Activated CD4-positive, alpha-beta memory T cell treated with anti-CD3 and anti-CD28 coated beads for 36 hours (primary cell): ENCODE measurements at places on chromosomes 4 and X.

DNA sequence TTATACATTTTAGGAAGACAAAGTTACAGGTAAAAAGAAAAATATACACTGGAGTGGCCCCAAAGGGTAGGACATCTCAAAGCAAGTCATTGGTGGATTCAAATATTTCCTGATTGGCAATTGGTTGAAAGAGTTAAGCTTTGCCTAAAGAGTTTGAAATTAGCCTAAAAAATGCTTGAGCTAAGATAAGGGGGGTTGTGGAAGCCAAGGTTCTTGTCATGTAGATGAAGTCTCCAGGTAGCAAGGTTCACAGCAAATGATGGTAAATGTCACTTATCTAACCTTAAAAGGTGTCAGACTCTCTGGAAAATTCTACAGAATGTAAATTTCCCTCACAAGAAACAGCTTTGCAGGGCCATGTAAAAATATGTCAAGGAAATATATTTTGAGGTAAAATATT, 596.7 kb downstream of the FAT4 start:
- DNase-seq, result no peak

DNA sequence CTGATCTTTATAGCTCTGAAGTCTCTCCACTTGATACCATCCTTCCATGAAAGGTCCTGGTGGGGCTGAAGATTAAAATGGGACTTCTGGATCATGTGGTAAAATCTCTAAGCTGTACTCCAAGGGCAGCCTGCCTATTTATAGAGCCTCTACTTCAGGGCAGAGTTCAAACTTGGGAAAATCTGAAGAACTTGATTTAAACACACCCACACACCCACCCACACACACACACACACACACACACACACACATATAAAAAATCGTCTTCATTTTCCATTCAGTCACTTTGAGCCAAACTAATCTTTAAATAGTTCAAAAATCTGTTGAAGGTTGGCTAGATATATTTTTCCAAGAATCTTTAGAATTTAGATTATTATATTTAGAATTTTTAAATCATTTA, 234.9 kb upstream of the GPC4 start:
- DNase-seq, result no peak

DNA sequence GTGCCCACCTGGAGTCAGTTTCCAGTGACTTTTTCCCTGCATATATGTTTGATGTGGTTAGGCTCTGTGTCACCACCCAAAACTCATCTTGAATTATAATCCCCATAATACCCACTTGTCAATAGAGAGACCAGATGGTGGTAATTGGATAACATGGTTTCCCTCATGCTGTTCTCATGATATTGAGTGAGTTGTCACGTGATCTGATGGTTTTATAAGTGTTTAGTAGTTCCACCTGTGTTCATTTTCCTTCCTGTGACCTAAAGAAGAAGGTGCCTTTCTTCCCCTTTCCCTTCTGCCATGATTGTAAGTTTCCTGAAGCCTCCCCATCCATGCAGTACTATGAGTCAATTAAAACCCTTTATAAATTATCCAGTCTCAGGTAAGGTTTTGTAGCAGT, 740.9 kb downstream of the ARAP2 start:
- DNase-seq, result no peak

DNA sequence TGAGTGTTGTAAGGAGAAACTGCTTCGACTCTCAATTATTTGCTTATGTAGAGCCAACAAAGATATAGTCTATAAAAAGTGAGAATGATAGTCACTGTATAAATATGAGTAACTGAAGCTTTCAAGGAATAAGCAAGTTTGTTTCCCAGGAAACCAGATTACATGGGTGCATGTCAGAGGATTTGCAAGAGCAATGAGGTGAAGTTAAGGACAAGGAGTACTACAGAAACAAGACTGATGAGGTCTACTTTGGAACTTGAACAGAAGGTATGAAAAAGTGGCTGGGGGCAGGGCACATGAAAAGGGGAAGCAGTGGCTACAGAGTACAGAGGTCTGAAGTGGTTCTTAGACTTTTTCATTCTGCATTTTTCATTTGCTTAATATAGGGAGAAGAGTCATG, 321.0 kb upstream of the CXXC4 start:
- no peak for DNase-seq

- DNase-seq, result no peak
Measured at GRCh38 chrX:19761554-19762295, 125.7 kb downstream of the SH3KBP1 start.

DNA sequence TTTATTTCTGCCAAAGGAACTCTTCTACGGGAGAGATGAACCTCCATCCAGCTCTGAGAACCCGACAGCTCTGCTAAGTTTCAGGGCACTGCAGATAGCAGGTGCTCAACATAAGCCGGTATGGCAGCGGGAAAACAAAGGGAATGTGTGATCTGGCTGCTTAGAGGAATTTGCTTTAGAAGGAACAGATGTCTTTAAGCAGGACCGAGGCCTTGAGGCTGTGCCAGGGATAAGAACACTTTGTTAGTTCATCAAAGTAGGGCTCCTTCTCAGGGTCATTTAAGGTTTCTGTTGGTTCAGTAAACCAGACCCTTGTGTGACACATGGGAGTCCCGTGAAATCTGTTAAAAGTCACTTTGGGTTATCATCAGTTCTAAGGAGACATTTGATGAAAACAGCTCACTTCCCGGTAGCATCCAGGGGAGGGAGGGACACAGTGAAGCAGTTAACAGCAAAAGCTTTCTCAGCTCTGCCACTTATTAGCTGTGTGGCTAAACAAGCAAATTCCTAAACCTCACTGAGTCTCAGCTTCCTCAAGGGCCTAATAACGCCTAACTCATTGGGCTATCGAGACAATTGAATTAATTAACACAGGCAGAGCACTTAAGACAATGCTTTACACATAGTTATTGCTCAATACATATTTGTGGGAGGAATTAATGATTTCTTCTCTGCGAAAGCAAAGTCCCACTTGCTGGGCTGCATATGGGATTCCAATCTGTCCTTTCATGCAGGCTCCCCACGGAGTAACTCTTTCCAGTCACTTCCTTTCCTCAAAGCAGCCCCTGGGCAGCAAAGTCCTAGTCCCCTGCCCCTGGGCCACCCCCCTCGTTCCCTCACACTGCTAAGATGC, 2.9 kb upstream of the FTSJ1 start:
- DNase-seq, result no peak

DNA sequence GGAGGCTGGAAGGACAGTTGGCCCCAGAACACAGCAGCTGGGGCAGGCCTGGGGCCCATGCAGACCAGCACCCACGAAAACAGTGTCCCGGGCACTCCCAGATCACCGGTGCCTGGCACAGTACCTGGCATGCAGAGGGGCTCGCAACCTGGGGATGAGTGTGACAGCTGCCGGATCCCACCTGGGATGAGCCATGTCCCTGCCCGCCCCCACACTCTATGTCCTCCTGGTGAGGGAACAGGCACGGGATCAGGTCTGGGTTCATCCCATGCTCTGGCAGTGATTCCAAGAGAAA, 22.8 kb upstream of the PPP2R2C start:
- no peak for DNase-seq

DNA sequence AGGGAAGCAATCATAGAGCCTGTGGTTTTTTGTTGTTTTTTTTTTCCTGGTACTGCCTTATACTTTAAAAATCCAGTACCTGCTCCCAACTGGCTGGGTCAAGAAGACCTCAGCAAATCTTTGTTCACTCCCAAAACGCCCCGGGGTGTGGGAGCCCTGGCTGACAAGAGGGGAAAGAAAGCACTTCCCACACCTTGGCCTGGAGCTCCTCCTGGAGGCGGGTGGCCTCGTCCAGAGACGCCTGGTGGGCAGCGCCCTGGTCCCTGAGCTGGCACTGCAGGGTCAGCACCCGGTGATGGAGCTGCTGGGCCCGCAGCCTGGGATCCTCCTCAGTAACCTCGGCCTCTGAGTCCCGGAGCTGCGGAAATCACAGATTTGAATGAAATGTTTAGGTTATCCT, 38.2 kb downstream of the C4orf50 start:
- DNase-seq, result peak; percentile 24

- DNase-seq, result no peak
Measured at GRCh38 chr4:153215921-153216320, 11.7 kb downstream of the TRIM2 start.

GRCh38 chr4:79431839-79432238, 23.8 kb upstream of the GK2 start:
- DNase-seq, result no peak

GRCh38 chr4:38371391-38371851, 292.6 kb upstream of the KLF3 start:
- DNase-seq, result no peak

GRCh38 chr4:81723927-81724587, 252.3 kb upstream of the RASGEF1B start:
- DNase-seq, result no peak

- no peak for DNase-seq
Measured at GRCh38 chr4:15945516-15945915, 7.0 kb upstream of the FGFBP1 start.

GRCh38 chrX:53324803-53325202, 43.4 kb upstream of the IQSEC2 start:
- no peak for DNase-seq

- no peak for DNase-seq
Measured at GRCh38 chr4:74838746-74839370, 44.5 kb upstream of the BTC start.

- no peak for DNase-seq
Measured at GRCh38 chr4:36709991-36710390, 428.6 kb downstream of the DTHD1 start.

GRCh38 chr4:37535872-37536271, 150.3 kb downstream of the RELL1 start:
- DNase-seq, result no peak

DNA sequence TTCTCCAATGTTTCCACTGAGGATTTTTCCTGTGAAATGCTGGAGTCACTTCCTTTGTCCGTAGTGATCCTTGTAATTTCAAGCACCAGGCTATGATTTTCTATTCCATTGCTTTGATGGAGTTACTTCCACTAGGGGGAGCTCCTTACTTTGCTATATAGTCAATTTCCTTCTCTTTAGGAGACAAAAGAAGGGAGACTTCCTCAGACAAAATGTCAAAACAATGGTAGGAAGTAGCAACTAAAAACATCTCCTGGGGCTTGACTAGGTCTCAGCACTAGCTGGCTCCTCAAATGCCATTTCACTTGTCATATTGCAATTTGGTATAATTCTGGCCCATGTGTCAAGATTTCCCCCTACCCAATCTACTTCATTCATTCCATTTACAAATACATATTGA, 24.1 kb downstream of the ZCCHC12 start:
- DNase-seq, result no peak

DNA sequence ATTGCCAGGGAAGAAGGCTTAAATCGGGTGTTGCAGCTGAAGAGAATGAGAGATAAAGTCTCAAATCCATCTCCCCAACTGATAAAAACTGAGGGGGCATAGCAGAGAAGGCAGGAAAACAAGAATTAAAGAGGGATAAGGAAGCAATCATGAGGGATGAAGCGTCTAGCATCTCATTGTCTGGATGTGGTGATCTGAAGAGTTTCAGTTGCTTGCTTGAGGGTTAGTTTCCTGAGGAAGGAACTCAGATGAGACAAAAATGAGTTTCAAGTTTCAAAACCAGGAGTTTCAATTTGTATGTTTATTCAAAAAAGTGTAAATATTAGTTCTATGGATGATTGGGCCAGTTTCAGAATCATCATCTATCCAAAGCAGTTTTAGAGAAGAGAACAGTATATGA, 496.9 kb downstream of the RAB28 start:
- no peak for DNase-seq

- no peak for DNase-seq
Measured at GRCh38 chr4:7029212-7029611, 14.0 kb upstream of the TADA2B start.

- DNase-seq, result no peak
Measured at GRCh38 chr4:170137927-170138326, 48.2 kb upstream of the AADAT start.

GRCh38 chr4:53119680-53120079, 246.2 kb downstream of the SCFD2 start:
- DNase-seq, result no peak

- no peak for DNase-seq
Measured at GRCh38 chr4:181330654-181331201, 912.5 kb upstream of the TENM3 start.

GRCh38 chr4:167171928-167172327, 62.4 kb downstream of the SPOCK3 start:
- DNase-seq, result no peak
